Left lobe of liver (tissue), 2 donors: ENCODE measurements at places on chromosomes 6 and 20. TPM values are rescaled to one million over a fixed set of nuclear protein-coding genes. Genes with fewer than 3 reads are reported as not detected.

GRCh38 chr6:5290097-5290496 is 28.8 kb downstream of the FARS2 start:
- DNase-seq, result no peak

- no peak for DNase-seq
These were observed 74.0 kb upstream of the EYA2 start for GRCh38 chr20:46820682-46821081.

DNA sequence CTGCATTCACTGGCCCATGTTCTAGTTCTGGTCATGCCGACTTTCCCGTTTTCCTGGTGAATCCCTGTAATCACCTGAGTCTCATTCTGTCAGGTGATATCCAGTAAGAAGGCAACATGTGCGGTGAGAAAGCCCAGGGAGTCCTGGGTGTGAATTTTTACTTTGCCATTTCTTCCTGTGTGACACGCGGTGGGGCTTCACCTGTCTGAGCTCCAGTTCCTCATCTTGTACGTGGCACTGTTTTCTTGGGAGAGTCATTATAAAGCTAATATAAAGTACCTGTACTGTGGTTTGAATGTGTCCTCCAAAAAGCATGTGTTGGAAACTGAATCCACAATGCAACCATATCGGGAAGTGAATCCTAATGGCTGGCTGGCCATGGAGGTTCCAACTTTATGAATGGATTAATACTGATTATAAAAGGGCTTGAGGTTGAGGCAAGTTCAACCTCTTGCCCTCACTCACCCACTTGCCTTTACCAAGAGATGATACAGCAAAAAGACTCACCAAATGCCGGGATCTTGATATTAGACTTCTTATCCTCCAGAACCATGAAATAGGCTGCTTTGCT is 5.1 kb downstream of the HLA-E start:
- no peak for DNase-seq

- no peak for DNase-seq
These were observed 21.3 kb upstream of the NUS1 start for GRCh38 chr6:117653949-117654348.

DNA sequence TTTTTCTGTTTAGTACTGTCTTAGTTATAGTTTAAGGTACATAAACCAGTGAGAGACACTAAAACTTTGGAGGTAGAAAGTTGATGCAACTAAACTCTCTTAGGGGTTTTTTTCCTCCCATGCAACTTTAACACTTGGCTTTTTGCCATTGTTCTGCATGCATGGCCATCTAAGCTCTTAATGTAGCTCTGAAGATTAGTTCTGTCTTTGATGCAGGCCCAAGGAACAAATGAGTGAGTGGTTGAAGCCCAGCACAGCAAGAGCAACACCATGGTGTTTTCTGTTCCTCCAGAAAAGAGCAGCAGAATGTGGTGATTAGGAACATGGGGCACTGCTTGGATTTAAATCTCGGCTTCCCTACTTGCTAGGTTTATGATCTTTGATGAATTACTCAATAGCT is 89.3 kb downstream of the L3MBTL3 start:
- no peak for DNase-seq

- DNase-seq, result no peak
These were observed 387.1 kb downstream of the SMOC2 start for GRCh38 chr6:168828035-168828434.

GRCh38 chr6:151148111-151148510 is 91.7 kb upstream of the AKAP12 start:
- no peak for DNase-seq

- DNase-seq, result peak; percentile 18
These were observed 27.9 kb upstream of the RTF2 start for GRCh38 chr20:56440346-56441007.

GRCh38 chr6:167847936-167848335 is 21.2 kb downstream of the AFDN start:
- DNase-seq, result no peak

- DNase-seq, result no peak
These were observed 81.8 kb upstream of the DST start for GRCh38 chr6:56724455-56724854.

DNA sequence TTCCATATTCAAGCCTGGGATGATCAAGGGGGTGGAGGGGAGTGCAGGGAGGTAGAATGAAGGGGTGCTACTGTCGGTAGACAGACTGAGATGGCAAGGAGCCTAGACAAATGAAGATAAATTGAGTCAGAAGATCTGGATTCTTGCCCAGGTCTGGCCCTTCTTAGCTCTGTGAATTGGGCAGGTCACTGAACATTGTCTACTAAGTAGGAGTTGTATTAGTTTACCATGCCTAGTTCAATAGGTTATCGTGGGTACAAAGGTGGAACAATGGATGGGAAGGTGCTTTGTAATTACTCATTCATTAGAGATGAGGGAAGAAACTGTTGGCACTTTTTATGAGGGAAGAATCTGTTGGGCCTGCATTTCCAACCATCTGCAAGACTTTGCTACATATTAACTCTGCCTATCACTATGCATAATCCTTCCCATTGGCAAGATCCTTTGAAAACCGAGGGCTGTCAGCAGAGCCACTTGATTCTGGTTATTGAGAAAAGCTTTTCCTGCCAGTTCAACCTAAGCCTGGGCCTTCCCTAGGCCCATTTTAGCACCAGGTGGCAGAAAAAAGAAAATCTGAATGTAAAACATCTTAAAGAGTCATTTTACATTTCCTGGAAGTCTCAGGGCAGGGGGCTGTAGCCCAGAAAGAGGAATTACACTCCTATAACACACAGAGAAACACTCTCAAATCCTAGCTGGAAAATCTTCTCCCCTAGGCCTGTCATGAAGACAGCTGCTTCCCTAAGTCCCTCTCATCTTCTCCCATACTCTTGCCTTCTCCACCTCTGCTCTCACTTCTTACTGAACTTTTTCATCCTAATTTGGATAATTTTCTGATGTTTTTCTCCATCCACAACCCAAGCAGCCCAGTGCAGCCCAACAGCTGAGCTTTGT is 103.5 kb downstream of the CD24 start:
- DNase-seq, result no peak

GRCh38 chr20:53513489-53514298 is 79.9 kb downstream of the ZNF217 start:
- DNase-seq, result no peak

DNA sequence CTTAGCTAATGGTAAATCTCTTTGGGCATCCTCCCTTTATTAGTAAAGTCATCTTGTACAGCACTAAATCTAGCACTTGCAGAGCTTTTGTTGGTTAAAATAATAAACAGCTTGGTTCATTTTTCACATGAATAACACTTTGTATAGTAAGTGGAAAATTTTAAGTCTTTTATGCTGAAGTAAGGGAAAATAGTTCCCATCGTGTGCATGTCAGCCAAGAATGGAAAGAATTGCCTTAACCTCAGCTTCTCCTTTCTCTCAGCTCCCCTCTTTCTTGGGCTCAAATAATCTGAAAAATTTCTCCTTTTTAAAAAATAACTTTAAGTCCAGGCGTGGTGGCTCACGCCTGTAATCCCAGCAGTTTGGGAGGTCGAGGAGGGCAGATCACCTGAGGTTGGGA is 16.6 kb downstream of the SNRPC start:
- DNase-seq, result no peak

DNA sequence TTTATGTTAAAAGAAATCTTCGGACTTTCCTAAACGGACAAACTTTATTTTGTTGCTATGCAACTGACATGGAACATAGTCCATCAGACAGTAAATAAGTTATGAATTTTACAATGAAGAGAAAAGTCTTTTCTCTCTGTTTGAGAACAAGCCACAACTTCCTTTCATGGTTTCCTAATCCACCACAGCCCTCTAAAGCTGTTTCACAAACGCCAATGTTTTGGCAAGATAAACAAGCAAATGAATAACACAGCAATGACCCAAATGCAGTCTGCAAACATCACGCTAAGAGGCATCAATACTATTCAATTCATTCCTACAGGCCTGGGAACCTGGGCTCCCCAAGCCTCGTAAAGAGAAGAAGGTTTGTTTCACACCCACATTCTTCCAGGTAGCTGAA is 60.4 kb downstream of the HAO1 start:
- no peak for DNase-seq

GRCh38 chr6:161901740-161902426 is 628.0 kb upstream of the AGPAT4 start:
- DNase-seq, result no peak

DNA sequence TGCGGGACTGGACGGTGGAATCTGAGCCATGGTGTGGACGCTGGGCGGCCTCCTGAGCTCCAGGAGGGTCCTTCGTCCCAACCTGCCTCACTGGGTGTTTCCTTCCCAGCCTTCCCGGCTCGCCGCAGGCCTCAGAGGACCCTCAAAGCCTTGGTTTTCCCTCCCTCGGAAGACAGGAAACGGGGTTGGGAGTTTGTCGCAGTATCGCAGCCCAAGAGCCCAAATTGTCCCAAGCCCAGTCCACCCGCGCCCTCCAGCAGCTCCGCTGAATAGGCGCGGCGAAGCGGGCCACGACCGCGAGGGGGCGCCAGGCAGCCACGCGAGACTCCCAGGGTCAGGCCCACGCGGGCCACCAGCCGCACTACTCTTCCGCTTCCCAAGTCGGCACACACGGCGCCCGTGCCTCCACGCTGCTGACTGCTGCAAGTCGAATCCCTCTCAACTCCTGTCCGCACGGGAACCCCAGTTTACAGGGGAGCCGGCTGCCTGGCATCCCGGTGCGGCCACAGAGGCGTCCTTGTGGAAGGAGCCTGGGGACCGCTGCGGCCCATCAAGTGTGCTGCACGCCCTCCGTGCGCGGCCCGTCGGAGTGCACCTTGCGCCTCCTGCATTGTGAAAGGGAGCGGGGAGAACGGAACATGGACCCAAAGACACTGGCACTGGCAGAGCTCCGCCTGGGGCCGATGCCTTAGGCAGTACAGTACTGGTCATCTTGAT is 40.4 kb upstream of the HMGA1 start:
- peak; percentile 85 for DNase-seq

DNA sequence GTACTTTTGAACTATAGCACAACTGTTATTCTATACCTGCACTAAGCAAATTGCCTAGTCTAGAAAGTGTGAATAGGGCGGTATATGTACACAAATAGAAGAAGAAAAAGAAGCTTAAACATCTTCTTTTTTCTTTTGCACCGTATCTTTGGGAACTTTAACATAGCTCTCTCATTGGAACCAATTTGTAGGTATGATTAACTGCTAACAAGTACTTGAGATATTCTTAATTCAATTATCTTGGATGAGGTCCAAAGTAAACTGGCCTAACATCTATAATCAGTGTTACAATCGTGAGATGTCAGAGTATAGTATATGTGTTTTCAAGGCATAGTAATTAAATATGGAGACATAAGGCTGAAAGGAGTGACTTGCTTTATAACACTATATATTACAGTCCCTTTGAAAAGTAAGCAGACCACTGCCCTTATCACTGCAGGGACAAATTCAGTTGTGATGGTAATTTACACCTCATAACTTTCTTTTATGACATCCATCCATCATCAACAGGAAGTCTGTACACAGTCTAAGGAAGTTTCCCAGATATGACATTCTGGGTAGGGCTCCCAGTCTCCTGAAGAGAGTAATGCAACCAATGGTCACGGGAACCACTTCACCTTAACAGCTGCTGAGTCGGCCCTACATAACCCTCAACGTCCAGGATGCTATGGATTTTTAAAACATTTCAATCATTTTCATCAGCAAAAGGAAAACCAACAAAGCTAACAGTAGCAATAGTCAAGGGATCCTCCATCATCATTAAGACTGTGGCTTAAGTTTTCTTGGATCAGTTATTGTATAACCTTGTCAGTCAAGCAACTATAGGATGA is 37.6 kb downstream of the NKAIN2 start:
- no peak for DNase-seq

DNA sequence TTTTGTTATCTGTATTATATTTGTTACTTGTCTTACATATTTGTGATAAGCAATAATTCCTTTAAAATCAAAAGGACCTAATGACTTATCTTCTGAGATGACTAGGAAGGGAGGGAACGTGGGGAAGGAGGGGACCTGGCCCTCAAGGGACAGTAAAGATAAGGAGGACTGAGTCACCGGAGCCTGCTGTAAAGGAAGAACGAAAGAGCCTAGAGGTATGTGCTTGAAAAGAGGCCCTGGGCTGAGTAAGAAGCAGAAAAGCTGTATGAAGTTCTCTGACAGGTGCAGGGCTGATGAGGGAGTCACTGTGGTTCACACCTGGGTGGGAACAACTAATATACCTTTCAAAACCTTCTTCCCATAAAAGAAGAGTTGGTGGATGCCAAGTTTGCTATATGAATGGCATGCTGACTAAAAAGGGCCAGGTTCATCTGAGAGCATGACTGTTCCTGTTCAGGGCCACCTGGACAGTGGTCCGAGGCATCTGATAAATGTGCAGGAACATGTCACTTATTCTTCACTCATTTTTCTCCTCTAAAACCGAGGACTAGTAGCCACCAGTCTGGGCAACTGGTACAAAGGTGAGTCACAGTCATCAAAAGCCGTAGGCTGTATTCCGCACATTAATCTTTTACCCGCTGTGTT is 111.3 kb downstream of the TNFAIP3 start:
- no peak for DNase-seq

DNA sequence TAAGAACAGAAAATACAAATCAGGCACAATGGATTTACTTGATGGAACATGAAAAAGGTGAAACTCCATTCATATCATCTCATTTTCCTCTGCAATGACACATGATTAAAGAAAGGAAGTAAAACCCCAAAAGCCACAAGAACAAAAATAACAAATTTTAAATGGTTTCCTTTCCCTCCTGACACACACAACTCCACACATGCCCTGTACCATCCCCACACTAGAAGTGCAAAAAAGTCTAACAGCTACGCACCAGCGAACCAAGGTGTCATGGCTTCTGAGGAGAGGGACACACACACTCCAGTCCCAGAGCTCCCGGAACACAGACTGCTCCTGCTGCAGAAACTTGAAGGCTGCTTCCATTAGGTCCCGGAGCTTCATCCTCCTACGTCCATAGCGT is 25.3 kb downstream of the MDN1 start:
- no peak for DNase-seq

- DNase-seq, result no peak
These were observed 35.7 kb downstream of the TSPYL4 start for GRCh38 chr6:116218172-116218633.

- DNase-seq, result no peak
These were observed 38.7 kb downstream of the LAMA4 start for GRCh38 chr6:112215488-112216284.

GRCh38 chr20:5353624-5354496 is 37.1 kb upstream of the PROKR2 start:
- no peak for DNase-seq

GRCh38 chr6:89975991-89976693 is 81.9 kb downstream of the GJA10 start:
- DNase-seq, result no peak

DNA sequence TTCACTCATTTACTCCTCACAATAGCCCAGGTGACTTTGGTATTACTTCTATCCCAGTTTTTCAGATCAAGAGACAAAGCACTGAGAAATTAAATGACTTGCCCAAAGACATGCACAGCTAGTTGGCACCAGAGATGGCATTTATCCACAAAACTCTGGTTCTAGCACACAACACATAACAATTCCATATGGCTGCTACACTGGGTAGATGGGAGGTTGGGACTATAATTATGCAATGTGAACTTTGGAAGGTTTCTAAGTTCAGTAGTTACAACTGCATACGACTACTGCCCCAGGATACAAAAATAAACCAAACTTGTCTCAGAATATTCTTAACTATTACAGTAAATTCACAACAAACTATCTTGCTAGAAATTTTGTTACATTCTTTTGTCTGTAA is 54.2 kb upstream of the MLIP start:
- DNase-seq, result no peak

CNR1 gene
- total RNA-seq, result 0.23 TPM

BPIFB4 gene
- not detected for total RNA-seq

LRRC1 gene
- total RNA-seq, result 1.0 TPM

ESF1 gene
- 4.2 TPM for total RNA-seq

AVP gene
- total RNA-seq, result not detected

SSR1 gene
- 110 TPM for total RNA-seq

ULBP3 gene
- 0.35 TPM for total RNA-seq

MAS1 gene
- not detected for total RNA-seq

OPRL1 gene
- total RNA-seq, result 0.15 TPM

ATP5F1E gene
- 33.3 TPM for total RNA-seq
